Osteocyte (in vitro differentiated cells): ENCODE measurements at places on chromosomes 11 and 22. TPM values are rescaled to one million over a fixed set of nuclear protein-coding genes. Genes with fewer than 3 reads are reported as not detected.
A peak's percentile ranks its signal among the peaks of the same experiment; 100 is the strongest.

CRYBA4 gene
- not detected in 2 replicates for total RNA-seq

GLB1L3 gene
- not detected in 2 replicates for total RNA-seq

PLEKHA7 gene
- total RNA-seq: 14.9 and 15.6 TPM in 2 replicates

VWA5A gene
- 10.0 and 10.5 TPM in 2 replicates for total RNA-seq

FBLN1 gene
- total RNA-seq: 211 and 240 TPM in 2 replicates

ROBO4 gene
- total RNA-seq: 0.56 TPM in 1 of 2 replicates, not detected in the other

STK33 gene
- 0.65 and 1.3 TPM in 2 replicates for total RNA-seq

UPK3A gene
- total RNA-seq: not detected in 2 replicates

SLC35E4 gene
- total RNA-seq: 9.4 and 10.2 TPM in 2 replicates

OPCML gene
- total RNA-seq: 0.11 TPM in 1 of 2 replicates, not detected in the other

DNA sequence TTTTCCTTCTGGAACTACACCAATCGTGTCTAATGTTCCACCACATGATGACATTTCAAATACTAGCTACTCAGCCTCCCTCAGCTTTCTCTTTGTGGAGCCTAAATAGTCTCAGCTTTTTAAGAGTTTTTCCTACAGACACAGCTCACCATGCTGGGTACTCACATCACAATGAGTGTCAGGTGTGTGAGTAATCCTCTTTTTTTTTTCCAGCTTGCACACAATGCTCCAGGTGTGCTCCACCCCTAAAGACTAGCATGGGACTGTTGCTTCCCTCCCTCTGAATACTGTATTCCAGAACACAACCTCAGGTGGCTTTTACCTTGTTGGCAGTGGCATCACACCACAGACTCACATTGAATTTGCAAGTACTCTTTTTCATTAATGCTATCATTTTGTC lies 11.7 kb downstream of the BTG4 start:
- DNase-seq: no peak
- no peak overlapping the region for H3K4me3 ChIP-seq
- H3K27ac ChIP-seq: no peak overlapping the region

DNA sequence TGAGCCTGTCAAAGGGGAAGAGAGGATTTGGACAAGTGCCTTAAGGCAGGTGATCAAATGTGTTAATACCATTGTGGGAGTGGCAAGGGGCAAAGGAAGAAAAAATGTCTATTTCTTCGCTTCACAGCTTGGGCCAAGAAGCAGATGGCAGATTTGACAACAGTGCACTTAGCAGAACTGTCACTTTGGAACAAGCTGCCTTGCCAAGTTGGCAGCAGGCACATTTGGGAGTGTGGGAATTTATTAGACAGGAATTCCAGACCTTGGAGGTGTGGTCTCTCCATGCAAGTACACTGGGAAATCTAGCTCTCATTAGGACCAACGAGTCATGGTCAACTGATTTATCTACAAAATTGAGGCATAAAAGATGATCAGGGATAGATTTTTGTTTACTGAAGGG lies 265.1 kb downstream of the NELL1 start:
- no peak overlapping the region for H3K4me3 ChIP-seq
- no peak for DNase-seq
- H3K4me1 ChIP-seq: no peaks in the 10 kb centered on the region
- no peaks in the 10 kb centered on the region for H3K27me3 ChIP-seq

GRCh38 chr11:104033134-104033533 lies 3.3 kb upstream of the DDI1 start:
- peaks cover 10% of the 10 kb centered on the region for H3K4me1 ChIP-seq
- no peaks in the 10 kb centered on the region for H3K27me3 ChIP-seq
- no peaks in the 10 kb centered on the region for H3K36me3 ChIP-seq
- no peak for DNase-seq

- DNase-seq: no peak
- no peaks in the 10 kb centered on the region for H3K36me3 ChIP-seq
- H3K27me3 ChIP-seq: no peaks in the 10 kb centered on the region
- peak overlapping the region; percentile 69 for H3K27ac ChIP-seq
Measured at GRCh38 chr22:30216710-30217109, 29.8 kb downstream of the LIF start.

GRCh38 chr22:35590634-35591295 lies 26.4 kb downstream of the MB start:
- H3K36me3 ChIP-seq: no peaks in the 10 kb centered on the region
- no peaks in the 10 kb centered on the region for H3K27me3 ChIP-seq
- H3K4me1 ChIP-seq: peaks cover 30% of the 10 kb centered on the region

DNA sequence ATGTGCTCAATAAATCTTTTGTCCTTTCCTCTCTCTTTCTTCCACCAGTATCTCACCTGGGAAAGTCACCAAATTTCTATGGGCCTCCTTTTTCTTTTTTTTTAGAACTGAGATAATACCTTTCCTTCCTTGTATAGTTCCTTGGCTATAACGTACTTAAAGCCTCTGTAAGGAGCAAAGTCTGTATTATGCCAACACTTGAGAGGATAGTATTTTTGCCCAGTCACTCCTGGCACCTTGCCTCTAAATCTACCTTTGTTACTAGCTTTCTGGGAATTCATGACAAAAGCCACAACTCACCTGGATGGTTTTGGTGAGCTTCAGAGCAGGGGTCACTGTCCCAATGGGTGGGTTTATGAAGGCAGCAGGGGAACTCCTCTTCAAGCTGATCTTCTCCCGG lies 12.2 kb downstream of the POLDIP3 start:
- no peak overlapping the region for H3K4me3 ChIP-seq
- no peaks in the 10 kb centered on the region for H3K27me3 ChIP-seq
- peaks cover 39% of the 10 kb centered on the region for H3K36me3 ChIP-seq
- H3K4me1 ChIP-seq: peaks cover 22% of the 10 kb centered on the region
- no peak for DNase-seq

DNA sequence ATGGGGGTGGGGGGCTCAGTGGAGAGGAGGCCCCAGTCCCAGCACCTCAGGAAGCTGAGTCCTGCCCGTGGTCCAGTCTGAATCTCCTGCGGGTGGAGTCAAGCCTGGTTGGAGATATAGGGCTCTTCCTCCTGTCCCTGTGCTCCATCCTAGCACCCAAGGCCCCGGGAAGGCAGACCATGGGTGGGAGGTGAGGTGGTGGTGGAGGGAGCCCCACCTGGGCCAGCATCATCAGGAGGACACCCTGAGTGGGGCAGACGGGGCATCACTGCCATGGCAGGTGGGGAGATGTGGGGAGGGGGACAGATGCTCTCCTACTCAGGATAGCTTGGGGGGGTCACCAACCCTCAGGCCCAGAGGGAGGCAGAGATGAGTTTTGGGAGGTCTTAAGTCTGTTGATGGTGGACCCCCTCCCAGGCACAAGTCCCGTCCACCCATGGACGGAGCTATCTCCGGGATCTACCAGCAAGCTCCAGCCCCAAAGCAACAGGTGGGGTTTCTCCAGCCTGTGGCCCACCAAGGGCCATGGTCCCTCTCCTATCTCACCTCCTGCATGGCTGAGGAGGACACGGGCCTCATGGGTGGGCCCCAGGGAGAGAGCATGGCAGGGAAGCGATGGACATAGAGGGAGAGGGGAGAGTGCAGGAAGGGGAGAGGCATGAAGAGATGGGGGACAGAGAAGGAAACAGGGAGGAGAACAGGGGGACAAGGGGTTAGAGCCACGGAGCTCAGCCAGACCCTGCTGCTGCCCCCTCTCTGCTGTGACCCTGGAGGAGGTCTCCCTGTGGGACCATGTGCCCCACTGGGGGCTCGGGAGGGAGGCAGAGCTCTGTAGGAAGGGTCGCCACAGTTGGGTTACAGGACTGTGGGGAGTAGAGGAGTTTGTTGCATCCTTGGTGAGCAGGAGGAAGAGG lies 1.3 kb downstream of the MRGPRE start:
- DNase-seq: peak; percentile 63
- H3K36me3 ChIP-seq: no peaks in the 10 kb centered on the region
- no peak overlapping the region for H3K27ac ChIP-seq
- H3K27me3 ChIP-seq: peaks cover 28% of the 10 kb centered on the region
- no peak overlapping the region for H3K4me3 ChIP-seq
- H3K4me1 ChIP-seq: no peaks in the 10 kb centered on the region

- peaks cover 8% of the 10 kb centered on the region for H3K4me1 ChIP-seq
- peak; percentile 80 for DNase-seq
- H3K27me3 ChIP-seq: no peaks in the 10 kb centered on the region
- no peak overlapping the region for H3K27ac ChIP-seq
Measured at GRCh38 chr11:45933131-45933831, 10.8 kb downstream of the LARGE2 start.

DNA sequence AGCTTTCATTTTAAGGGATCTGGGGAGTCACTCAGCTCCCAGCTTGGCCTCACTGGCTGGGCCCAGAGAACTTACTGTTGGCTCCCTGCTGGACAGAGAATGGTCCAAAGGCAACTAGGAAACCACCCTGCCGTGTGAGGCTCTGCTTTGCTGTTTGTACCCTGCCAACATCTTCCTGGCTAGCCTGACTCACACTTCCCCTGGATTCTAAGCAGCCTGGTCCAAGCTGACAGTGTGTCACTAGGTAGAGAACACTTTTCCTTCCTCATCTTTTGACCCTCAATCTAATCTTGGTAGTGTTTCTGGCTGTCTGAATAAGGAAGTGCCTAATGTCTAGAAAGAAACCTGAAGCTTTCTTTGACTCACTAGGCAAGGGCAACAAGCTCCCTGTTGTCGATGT lies 76.7 kb downstream of the FAR1 start:
- H3K27ac ChIP-seq: no peak overlapping the region
- no peaks in the 10 kb centered on the region for H3K36me3 ChIP-seq
- H3K4me1 ChIP-seq: no peaks in the 10 kb centered on the region
- peaks cover 47% of the 10 kb centered on the region for H3K27me3 ChIP-seq
- DNase-seq: no peak

- no peak for DNase-seq
- no peaks in the 10 kb centered on the region for H3K27me3 ChIP-seq
- H3K4me3 ChIP-seq: peak overlapping the region; percentile 64
- H3K27ac ChIP-seq: peak overlapping the region; percentile 94
- H3K4me1 ChIP-seq: peaks cover 60% of the 10 kb centered on the region
Measured at GRCh38 chr11:128522943-128523518, 64.3 kb downstream of the ETS1 start.

GRCh38 chr22:20128902-20129746 lies 2.5 kb upstream of the ZDHHC8 start:
- DNase-seq: no peak
- H3K27ac ChIP-seq: no peak overlapping the region
- H3K4me1 ChIP-seq: peaks cover 14% of the 10 kb centered on the region

GRCh38 chr11:46006418-46007070 lies 84.1 kb downstream of the LARGE2 start:
- H3K36me3 ChIP-seq: no peaks in the 10 kb centered on the region
- no peaks in the 10 kb centered on the region for H3K27me3 ChIP-seq
- peaks cover 13% of the 10 kb centered on the region for H3K4me1 ChIP-seq

DNA sequence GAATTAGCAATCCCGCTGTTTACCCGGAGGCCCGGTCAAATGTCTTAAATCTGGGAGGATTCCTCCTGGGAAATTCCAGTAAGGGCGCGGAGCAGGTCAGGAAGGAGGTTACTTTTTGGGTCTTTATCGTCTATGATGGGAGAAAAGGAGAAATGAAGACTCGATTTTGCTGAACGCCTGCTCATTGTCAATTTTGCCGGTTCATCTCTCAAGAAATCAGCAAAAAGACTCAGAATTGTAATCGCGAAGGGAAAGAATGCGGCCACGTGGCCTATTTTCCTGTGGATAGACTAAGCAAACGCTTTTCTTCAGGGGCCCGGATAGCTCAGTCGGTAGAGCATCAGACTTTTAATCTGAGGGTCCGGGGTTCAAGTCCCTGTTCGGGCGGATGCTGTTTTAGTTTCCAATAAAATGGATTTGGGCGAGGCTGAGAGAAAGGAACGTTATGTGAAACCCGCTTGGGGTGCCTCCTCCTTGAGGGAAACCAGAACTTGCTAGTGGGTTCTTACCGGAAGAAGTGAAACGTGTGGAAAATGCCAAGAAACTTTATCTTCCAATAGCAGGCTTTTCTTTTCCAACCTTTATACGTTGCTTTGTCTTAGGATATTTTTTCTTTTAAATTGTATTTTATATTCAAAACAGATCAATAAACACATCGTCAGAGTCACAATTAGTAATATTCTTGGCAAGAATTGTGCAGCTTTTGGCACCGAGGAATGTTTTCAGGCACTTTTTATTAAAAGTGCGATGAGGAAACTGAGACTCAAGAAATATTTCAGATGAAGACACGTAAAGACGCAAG lies 45.0 kb downstream of the OR4D9 start:
- H3K27me3 ChIP-seq: no peaks in the 10 kb centered on the region
- H3K4me3 ChIP-seq: peak overlapping the region; percentile 87
- H3K27ac ChIP-seq: peak overlapping the region; percentile 96
- DNase-seq: peak; percentile 88
- peaks cover 30% of the 10 kb centered on the region for H3K4me1 ChIP-seq

- H3K4me1 ChIP-seq: peaks cover 6% of the 10 kb centered on the region
- DNase-seq: peak; percentile 92
- peaks cover 23% of the 10 kb centered on the region for H3K36me3 ChIP-seq
- no peaks in the 10 kb centered on the region for H3K27me3 ChIP-seq
- no peak overlapping the region for H3K4me3 ChIP-seq
- no peak overlapping the region for H3K27ac ChIP-seq
Measured at GRCh38 chr22:46355369-46355995, 20.0 kb downstream of the TRMU start.

DNA sequence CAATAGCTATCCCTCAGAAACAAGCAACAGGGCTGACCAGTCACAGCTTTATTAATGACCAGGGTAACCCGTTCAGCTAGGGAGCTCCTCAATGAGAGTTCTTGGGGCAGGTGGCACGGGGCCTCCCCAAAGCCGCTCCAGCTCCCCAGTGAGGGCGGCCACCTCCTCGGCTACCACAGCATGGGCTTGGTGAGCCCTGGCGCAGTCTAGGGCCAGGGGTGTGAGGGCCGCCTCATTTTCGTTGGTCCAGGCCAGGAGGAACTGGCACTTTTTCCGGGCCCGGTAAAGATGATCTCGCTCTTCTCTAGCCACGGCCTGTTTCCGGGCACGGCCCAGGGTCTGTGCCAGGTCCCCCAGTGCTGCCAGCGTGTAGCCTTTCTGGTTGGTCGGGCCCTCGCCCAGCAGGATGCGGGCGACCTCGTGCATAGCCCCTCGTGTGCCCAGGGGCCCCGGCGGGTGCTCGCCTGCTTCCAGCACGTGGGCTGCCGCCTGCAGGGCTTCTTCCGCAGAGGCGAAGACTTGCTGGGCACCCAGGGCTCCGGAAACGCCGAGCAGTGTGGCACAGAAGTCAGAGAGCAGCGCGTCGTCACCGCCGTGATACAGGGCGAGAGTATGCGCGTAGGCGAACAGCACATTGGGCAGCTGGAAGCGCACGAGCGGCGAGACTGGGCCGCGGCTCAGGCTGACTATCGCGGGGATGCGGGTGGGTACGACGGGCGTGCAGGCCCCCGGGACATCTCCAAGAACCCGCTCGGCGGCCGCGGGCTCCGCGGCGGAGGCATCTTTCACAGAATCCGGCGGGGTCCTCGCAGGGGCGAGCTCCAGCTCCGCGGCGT lies 913 bp downstream of the ZNHIT2 start:
- H3K4me3 ChIP-seq: peak overlapping the region; percentile 86
- no peak for DNase-seq
- H3K27ac ChIP-seq: peak overlapping the region; percentile 83

- H3K4me1 ChIP-seq: peaks cover 50% of the 10 kb centered on the region
- H3K27me3 ChIP-seq: no peaks in the 10 kb centered on the region
- H3K36me3 ChIP-seq: peaks cover 12% of the 10 kb centered on the region
- no peak for DNase-seq
- H3K4me3 ChIP-seq: no peak overlapping the region
- peak overlapping the region; percentile 54 for H3K27ac ChIP-seq
Measured at GRCh38 chr11:44246726-44247125, 63.2 kb downstream of the ALX4 start.
